ENCODE measurements at places on chromosomes 2 and 18.

- DNase-seq, result no peak
Measured at GRCh38 chr2:188813857-188814256, 160.3 kb upstream of the COL3A1 start.

DNA sequence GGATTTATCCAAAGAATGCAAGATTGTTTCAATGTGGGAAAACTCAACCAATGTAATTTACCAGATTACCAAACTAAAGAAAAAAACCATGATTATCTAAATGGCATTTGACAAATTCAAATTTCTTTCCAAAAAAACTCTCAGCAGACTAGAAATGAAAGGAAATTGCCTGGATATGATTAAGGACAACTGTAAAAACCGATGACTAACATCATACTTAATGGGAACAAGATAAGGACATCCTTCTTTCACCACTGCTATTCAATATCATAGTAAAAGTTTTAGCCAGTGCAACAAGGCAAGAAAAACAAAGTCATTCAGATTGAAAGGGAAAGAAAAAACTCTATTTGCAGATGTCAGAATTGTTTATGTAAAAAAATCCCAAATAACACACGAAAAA is 4.4 kb upstream of the CCDC150 start:
- DNase-seq, result no peak

DNA sequence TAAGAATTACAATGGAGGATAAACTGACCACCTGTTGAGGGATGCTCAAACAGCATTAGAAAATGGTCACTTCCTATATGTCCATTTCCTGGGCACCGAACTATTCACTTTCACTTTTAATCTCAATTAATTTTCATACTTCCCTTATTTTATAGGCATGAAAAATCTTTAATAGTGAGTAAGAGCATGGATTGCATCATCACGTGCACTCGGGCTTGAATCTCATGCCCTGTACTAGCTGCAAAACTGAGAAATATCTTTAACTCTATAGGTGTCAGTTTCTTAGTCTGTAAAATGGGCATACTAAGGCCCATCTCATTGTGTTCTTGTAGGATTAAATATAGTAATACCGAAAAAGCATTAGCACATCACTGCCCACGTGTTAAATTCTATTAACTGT is 183.9 kb upstream of the FIGN start:
- no peak for DNase-seq

- DNase-seq, result no peak
Measured at GRCh38 chr2:118613737-118614136, 233.7 kb downstream of the EN1 start.

GRCh38 chr2:85266146-85267041 is 61.4 kb downstream of the TGOLN2 start:
- no peak for DNase-seq

- no peak for DNase-seq
Measured at GRCh38 chr18:22841840-22842239, 91.3 kb upstream of the RBBP8 start.

GRCh38 chr2:240600451-240600961 is 14.0 kb downstream of the CAPN10 start:
- DNase-seq, result no peak

DNA sequence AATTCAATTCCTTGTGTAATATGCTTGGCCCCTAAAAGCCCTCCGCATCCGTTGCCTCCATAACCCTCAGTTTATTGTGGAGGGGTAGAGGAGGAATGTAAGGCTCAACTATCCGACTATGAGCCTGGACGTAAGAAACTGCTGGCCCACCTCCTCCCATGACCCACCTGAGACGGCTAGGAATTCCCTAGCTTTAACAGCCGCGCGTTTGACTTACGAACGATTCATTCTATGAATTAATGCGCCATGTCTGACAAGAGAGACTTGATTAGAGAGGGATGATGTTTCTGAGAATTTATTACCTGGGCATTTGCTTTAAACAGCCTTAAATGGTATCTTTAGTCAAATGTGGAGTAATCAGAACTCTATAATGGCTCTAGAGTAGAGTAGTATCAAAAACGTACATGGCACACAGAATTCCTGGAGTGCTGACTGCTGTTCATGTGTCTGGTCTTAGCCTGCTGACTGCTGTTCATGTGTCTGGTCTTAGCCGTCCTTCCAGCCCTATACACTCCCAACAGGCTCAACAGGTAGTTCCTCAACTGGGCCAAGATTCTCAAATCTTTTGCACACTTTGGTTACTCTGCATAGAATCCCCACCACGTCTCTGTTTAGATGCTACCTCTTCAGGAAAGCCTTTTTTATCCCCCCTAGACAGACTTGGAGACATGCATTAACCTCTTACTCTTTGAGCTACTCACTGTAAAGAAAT is 899 bp upstream of the GFPT1 start:
- DNase-seq, result no peak

- no peak for DNase-seq
Measured at GRCh38 chr18:35073186-35074105, 32.2 kb downstream of the MAPRE2 start.

DNA sequence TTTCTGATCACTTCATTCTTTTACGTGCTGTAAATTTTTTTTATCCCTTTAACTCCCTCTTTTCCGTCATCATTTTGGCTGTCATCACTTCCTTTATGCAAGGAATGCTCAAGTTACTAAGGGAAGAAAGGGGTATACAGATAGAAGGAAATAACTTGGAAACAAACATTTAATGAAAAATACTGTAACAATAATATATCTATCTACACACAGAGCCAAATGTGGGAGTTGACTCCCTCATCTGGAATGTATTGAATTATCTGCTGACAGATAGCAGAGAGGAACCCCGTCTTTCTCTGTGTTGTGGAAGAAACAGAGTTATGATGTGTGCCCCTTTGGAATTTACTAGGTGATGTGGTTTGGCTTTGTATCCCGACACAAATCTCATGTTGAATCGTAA is 182.5 kb upstream of the NXPH2 start:
- no peak for DNase-seq

GRCh38 chr2:15656090-15656489 is 64.4 kb downstream of the DDX1 start:
- DNase-seq, result no peak

- no peak for DNase-seq
Measured at GRCh38 chr18:2680216-2680792, 24.8 kb downstream of the SMCHD1 start.

DNA sequence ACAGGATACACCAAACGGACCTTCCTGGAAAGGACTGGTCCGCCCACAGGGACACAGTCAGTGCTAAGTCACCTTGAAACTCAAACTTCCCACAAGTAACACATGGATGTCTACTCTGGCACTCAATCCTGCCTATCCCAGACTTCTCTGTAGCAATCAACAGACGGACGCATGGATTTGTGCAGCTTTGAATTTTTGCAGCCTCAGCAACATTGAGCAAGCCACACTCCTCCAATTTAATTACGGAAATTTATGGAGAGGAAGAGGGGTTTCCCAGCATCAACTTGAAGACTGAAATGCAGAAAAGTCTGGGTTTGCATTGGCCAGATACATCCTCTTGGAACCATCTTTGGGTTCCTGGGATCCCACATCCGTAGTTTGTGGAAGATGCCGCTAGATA is 26.2 kb downstream of the DNER start:
- no peak for DNase-seq

DNA sequence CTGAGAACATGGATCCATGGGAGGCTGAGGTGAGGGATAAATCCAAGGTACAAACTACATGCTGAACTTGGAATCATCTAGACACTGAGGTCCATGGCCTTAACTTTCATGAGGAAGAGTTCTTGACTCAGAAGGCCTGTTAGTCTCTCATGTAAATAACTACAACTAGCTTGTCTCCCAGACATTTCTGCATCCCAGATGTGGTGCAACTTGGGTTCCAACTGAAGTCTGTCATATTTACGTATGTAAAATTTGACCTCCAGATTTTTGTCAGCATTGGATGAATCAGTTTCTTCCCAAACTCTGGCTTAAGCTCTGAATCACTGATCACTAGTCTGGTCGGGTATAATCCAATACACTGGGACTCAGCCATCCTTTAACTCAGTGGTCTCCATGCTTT is 306.9 kb downstream of the PDE11A start:
- DNase-seq, result no peak

DNA sequence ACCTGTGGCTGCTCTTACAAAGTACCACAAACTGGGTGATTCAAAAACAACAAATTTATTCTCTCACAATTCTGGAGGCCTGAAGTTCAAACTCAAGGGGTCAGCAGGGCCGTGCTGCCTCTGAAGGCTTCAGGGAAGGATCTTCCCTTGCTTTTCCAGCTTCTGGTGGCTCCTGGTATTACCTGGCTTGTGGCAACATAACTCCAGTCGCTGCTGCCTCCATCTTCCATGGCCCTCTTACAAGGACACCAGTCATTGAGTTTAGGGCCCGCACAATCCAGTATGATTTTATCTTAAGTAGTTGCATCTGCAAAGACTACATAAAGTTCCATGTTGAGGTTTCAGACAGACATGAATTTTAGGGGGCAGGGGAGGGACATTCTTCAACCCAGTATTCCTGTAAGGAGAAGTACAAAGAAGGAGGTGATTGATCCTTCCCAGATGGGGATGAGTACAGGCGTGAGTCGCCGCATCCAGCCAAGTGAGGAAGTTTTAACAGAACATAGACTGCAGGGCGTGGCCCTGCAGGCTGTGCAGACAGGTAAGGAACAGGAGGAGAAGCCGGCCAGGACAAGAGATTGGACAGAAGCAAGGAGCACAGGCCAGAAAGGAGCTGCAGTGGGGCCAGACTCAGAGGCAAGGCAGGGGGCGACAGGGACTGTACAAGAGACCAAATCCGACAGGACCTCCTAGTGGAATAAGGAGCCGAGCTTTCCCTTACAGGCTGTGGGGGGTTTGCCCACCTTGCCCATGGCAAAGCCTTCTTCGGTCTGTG is 44.4 kb upstream of the BZW1 start:
- DNase-seq, result no peak

- no peak for DNase-seq
Measured at GRCh38 chr18:45664824-45665763, 49.8 kb downstream of the SLC14A2 start.

DNA sequence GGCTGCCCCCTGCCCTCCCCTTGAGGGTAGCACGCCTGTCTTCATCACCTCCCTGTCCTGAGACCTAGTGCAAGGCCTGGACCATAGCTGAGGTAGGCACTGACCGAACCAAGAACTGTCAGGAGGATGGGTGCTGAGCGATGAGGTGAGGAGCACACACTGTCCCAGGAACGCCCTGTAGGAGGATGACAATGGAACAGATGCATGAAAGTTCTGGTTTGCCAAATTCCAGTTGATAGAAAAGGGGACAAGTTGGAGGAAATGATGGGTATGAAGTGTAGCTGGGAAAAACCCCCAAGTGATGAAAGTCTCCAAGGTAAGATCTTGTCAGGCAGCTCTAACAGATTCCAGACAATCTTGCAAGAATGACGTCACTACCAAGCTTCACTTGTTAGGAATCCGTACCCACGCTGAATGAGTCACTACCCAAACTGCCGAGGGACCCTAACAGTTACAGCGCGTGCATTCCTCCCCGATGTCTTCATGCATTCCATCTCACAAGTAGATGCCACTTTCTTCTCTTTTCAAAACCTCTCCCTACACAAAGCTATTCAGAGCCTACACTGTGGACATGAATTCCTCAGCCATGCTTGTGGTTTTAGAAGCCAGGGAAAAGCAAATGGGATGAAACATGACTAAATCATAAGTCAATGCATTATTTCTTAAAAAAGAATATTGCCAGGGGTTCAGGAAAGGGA is 27.6 kb downstream of the MRPL33 start:
- DNase-seq, result no peak

DNA sequence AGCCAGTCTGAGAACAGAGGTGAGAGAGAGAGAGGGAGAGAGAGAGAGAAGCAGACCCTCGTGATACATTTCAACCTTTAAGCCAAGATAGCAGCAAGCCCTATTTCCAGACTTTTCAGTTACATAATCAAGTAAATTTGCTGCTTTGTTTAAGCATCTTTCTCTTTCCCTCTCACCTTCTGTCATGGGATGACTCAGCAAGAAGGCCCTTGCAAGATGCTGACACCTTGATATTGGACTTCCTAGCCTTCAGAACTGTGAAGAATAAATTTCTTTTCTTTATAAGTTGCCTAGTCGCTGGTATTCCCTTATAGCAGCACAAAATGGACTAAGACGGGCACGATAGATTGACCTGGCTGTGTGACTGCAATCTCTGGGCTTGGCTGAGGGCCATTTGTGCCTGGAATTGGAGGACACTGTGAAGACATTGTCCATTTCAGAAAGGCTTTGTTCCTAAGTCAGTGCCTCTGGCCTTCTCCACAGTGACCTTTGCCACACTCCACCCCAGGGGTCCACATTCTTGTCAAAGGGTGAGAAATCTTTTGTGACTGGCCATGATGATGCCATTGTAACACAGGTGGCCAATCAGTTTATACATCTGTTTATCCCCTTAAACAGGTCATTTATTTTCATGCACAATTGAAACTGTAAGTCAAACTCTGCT is 51.3 kb upstream of the ITSN2 start:
- DNase-seq, result no peak
